ENCODE measurements at places on chromosomes 13 and 19. TPM values are rescaled to one million over a fixed set of nuclear protein-coding genes. Genes with fewer than 3 reads are reported as not detected.

The KLK11 gene
- total RNA-seq, result 3.9 TPM

The HCST gene
- total RNA-seq, result not detected

The IZUMO1 gene
- not detected for total RNA-seq

The TUBB4A gene
- total RNA-seq, result not detected

The S1PR2 gene
- total RNA-seq, result 19.0 TPM

The ZNF667 gene
- 11.8 TPM for total RNA-seq

The C1QTNF9B gene
- total RNA-seq, result 3.6 TPM

The ZNF100 gene
- 20.0 TPM for total RNA-seq

The CCDC8 gene
- total RNA-seq, result 61.2 TPM

The IGFL1 gene
- not detected for total RNA-seq

The CYP2S1 gene
- total RNA-seq, result 1.2 TPM

The IGLON5 gene
- 2.2 TPM for total RNA-seq

The ILF3 gene
- 105 TPM for total RNA-seq

The SBSN gene
- total RNA-seq, result 2.2 TPM

The NKPD1 gene
- 0.48 TPM for total RNA-seq

The CACNG6 gene
- not detected for total RNA-seq

The ZIK1 gene
- 14.4 TPM for total RNA-seq

The KIR3DL1 gene
- 1.7 TPM for total RNA-seq

The KRTDAP gene
- total RNA-seq, result 56.1 TPM

The ATP1A3 gene
- 3.4 TPM for total RNA-seq

The IFNL1 gene
- total RNA-seq, result not detected

The CRLF1 gene
- 10.1 TPM for total RNA-seq

The SMAD9 gene
- 27.0 TPM for total RNA-seq

The PNMA8B gene
- 3.1 TPM for total RNA-seq

The ATP7B gene
- total RNA-seq, result 18.3 TPM

The ACP5 gene
- total RNA-seq, result 2.6 TPM
